Natural killer cell treated with Interleukin-12 subunit alpha and Interleukin-12 subunit beta and Interleukin-15 and Interleukin-18, amount 100 ng/mL, for 72 hours (primary cell): ENCODE measurements at places on chromosomes 1 and 21.

GRCh38 chr1:244271004-244271403 lies 180.7 kb downstream of the ADSS2 start:
- DNase-seq, result no peak

DNA sequence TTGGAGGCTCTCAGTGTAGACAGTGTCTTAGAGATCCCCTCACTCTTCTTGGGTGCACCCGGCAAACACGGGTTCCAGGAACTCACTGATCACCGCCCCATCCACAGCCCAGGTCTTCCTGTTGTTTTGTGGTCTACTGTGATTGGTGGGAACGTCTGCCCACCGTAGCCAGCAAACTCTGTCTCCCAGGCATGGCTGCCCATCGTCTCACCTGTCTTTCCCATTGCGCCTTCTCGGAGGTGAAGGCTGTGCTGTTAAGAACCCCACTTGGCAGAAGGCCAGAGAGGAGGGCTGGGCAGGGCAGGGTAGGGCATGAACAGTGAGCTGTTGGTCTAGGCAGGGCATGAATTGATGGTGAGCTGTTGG lies 14.1 kb upstream of the KCNA2 start:
- no peak for DNase-seq

- DNase-seq, result no peak
These were observed 6.7 kb downstream of the LDLRAP1 start for GRCh38 chr1:25550155-25550506.

- DNase-seq, result no peak
These were observed 22.7 kb downstream of the SERINC2 start for GRCh38 chr1:31435471-31436409.

DNA sequence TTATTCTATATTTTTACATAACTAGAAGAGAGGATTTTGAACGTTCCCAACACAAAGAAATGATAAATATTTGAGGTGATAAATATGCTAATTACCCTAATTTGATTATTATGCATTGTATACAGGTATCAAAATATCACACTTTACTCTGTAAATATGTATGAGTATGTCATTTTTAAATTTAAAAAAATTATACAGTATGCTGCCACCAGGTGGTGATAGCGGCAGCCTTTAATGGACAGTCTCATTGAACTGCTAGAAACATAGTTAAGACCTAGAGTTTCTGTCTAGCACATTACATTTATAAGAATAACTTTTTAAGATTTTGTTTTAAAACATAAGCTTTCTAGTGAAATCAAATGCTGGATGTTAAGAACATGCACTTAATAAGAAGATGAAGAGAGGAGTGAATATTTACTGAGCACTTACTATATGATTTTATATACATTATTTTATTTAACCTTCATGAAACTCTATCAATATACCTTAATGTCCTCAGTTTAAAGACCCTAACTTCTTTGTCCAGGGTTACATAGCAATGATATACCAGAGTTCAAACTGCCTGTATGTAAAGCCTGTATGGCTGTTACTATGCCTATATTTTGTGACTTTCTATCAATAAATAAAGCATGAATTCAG lies 207.1 kb downstream of the NUF2 start:
- DNase-seq, result no peak

DNA sequence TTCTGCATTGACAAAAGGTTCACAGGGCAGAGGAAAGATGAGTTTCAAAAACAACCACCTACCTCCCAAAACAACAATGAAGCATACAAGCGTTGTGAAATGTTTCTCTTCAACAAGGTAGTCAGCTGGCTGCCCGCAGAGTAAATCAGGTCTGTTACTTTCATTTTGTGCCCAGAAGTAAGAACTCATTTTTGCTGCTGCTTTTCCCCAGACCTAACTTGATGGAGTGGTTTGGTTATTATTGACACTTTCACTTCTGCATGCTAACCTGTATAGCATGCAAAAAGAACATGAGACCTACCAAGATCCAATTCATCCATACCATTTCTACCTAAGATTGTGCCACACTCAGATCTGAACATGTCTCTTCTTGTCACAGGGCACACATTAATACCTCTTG lies 1.3 kb downstream of the SLC9C2 start:
- no peak for DNase-seq

DNA sequence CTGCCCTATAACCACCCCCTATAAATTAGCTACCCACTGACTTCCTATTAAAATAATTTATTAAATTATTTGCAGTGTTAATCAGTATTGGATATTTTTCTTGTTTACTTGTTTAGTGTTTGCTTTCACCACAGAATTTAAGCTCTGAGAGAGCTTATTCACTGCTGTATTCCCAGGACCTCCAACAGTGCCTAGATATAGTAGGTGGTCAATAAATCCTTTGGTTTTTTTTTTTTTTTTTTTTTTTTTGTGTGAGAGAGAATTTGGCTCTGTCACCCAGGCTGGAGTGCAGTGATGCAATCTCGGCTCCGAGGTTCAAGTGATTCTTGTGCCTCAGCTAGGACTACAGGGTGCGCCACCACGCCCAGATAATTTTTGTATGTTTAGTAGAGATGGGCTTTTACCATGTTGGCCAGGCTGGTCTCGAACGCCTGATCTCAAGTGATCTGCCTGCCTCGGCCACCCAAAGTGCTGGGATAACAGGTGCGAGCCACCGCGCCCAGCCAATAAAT lies 1.1 kb upstream of the OSBPL9 start:
- DNase-seq, result no peak
